ENCODE measurements at places on chromosomes 4 and X.

- no peak for DNase-seq
These were observed 7.6 kb upstream of the NUDT9 start for GRCh38 chr4:87414816-87415215.

DNA sequence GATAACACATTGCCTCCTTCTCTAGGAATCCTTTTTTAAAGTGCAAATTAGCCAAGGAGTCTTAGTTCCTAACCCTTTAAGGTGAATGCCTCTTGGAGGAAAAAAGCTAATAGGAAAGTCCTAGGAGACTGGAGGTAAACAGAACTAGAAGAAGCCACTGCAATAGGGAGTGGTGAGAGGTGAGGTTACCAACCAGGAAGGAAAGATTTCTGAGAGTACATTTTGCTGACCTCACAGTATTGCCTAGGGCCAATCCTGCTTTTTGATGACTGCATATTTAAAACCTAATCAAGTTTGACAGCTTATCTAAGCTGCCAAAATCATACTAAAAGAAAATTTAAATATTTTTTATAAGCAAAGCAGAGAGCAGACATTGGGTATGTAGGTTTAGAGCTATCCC lies 7.3 kb upstream of the CUL4B start:
- no peak for DNase-seq

DNA sequence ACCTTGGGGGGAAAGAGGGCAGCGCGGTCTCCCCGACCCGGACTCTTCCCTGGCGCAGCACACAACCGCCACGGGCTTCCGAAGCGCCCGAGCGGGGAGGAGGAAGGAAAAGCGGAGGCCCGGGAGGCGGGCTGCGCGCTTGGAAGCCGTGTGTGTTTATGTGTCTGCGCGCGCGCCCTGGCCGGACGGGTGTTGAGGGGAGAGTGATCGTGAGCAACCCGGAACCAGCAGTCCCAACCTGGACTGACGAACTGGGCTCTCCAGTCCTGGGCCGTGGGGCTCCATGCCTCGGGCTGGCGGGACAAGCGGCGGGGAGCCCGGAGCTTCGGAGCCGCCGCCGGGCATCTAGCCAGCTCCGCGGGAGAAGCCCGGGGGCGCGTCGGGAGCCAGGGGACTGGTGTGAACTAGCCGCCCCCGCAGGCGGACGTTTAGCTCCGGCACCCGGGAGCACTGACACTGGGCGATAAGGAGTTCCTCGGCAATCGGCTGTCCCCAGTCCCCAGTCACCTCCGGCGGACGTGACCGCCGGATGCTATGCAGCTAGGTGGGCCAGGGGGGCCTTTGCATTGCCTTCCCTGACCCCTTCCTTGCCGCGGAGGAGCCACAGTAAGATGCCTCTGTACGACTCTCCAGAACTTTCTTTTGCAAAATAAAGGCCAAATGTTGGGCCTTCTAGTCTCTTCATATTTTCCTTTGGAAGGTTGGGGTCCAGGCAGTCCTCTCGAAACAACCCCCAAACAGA lies 74.8 kb upstream of the BCOR start:
- no peak for DNase-seq

GRCh38 chr4:169988252-169988651 lies 37.9 kb downstream of the MFAP3L start:
- DNase-seq: no peak

DNA sequence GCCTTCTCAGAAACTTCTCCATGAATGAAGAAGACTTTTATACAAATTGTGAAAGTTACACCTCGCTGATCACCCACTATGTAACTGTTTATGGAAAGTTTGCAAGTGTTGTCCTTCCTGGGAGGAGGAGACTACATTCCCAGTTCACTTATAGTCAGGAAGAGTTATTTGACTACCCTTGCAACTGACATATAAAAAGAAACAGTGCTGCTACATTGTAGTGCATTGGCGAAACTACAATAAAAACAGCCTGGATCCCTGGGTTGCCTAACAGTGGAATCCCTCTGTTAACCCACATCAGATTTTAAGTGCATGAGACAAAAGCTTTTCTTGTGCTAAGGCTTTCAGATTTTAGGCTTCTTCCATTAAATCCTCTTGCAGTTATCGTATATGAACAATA lies 30.4 kb downstream of the MAGEB10 start:
- no peak for DNase-seq

DNA sequence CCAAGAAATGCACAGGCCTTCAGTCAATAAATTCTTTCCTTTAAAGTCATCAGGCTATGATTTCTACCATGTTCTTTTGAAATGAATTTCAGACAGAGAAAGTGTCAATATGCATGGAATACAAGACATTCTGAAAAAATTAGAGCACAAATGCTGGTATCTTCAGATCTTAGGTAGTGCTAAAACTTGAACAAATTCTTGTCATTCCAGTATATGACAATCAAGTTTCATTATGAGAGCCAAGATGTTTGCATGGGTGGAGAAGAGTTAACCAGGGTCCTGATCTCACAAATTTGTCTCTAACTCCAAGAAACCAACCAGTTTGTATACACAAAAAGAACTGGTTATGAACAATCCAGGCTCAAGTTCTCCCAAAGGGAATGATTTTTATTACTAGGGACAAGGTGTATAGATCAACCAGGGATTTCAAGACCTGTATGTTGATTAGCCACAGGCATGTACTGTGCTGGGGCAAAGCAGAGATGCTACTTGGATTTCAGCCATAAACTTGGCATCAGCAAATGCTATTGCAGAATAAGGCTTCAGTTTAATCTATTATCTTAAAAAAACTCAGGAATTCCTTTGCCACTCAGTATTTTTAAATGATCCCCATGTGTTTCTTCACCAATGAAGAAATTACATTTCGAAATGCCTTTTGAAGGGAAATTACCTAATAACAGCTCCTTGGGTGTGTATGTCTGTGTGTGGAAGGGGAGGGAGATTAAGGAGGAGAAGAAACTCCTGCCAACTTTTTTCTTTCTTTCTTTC lies 69.7 kb downstream of the FANCB start:
- DNase-seq: no peak

- no peak for DNase-seq
These were observed at the start of gene DCHS2 for GRCh38 chr4:154491341-154492271. TSS of gene DCHS2 (minus strand) at chr4:154491799. CDS start at chr4:154491355, 444 bp downstream.
